Neural progenitor cell (in vitro differentiated cells): ENCODE measurements at places on chromosomes 5 and 9.
A peak's percentile ranks its signal among the peaks of the same experiment; 100 is the strongest.

DNA sequence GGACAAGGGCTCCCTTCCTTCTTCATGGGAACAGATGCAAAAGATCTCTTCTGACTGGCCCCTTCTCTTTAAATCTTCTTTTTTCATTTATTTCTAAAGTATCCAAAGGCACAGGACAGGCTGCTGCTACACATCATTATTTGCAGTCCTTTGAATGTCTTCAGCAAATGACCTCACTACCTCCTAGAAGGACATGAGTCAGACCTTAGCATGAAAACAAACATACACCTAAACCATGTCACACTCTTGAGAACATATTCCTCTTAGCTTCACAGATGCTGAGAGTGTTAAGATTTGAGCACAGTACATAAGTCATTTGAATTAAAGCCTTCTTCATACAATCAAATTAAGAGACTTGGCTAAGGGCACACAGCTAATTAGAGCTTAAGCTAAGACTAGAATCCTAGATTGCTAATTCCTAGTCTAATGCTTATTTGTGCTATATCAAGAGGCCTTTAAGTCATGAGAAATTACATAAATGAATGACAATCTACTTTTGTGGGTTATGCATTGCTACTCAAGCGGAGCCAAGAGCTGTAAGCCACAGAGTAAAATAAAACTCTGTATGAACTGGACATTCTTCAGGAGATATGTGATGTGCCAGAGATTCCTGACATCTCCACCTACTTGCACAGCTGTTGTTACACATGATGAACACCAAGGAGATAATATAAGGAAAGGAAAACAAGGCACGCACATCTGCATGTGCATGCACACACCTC, 109.1 kb upstream of the PTGER4 start:
- no peak for DNase-seq

DNA sequence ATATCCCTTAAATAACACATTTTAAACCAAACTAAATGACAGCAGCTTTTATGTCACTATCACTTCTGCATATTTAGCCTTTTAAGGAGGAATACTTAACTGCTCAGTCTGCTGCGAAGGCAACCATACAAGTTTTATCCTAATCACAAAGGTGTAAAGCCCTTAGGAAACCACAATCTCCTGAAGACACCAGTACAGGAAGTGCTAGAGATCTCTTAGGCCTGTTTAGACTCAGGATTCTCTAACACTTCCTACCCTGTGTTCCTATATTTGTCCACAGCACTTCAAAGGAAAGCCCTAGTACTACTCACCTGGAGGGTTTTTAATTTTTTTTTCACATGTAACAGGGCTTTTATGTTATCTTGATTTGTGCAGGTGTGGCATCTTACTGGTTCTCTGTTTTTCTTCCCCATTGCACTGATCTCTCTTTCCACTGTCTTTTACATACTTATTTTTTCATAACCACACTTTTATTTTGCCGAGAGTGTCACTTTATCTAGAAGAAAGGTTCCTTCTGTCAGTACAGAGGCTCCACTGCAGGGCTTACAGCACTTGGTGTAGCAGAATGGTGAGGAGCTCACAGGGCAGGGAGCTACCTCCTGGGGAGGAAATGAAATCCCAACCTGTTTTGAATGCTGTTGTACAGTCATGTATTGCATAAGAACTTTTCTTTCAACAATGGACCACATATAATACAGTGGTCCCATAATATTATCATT, 1060.6 kb upstream of the ACO1 start:
- DNase-seq, result no peak

DNA sequence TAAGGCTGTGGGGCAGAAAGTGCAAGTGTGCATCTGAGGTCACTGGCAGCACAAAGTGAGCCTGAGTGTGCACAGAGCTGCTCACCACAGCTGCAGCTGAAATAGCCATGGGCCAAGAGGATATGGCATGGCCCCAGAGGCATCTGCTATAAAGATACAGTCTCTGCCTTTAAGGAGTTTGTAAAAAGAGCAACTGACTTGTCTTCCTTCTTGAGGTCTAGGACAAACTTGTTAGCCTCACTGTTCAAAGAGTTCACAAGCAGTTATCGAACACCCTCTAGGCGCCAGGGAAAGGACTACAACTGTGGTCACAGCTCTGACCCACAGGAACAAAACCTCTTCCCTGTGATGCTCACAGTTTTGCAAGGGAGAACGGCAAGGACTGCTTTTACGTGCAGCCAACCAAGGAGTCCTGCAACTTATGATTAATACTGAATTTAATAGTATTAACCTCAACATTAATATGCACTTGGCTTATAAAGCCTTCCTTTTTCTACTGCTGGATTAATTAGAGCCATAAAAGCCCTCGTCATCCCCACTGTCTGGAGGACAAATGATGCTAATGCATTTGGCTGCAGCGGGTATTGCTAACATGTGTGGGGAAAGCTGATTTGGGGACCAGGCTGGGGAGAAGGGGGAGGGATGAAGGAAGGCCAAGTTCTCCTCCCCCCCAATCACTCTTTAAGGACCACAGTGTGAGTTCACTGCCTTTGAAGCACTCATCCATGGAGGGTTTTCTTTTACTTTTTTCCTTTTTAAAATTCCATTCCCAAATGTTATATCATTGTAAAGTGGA, 189.8 kb upstream of the TRIM32 start:
- DNase-seq, result no peak

GRCh38 chr5:1412163-1412562, 33.1 kb downstream of the SLC6A3 start:
- DNase-seq, result no peak

DNA sequence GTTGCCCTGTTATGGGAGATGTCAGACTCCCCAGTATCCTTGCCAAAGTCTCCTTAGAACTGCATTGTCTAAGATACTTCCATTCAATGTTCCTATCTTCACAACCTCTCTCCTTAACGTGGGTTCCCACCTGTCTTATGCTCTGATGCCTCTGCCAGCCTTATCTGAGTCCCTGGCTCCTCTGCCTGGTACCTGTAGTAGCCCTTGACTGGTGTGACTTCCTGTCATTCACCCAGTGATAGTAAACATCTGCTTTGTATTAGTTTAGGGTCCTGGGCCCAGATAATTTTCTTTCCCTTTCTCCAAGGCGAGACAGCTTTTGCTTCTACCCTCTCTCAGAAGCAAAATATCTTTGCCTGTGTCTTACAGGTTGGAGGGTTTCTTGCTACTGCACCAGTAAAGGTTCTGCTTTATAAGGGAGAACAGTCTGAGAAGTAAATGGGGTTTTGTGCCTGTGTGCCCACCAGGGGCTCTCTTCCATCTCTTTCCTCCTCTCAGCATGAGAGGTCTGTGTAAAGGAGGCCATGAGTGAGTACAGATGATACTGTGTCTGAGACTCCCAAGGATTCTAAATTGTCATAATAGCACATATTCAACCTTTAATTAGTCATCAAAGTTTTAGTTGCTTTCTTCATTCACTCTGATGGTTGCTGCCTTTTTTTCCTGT, 220.8 kb downstream of the PRR16 start:
- DNase-seq, result peak; percentile 39

GRCh38 chr9:137023583-137023991, 4.5 kb downstream of the ABCA2 start:
- DNase-seq, result no peak
